Cerebellar cortex (tissue), 1 donor: ENCODE measurements at places on chromosomes 4 and X.
A peak's percentile ranks its signal among the peaks of the same experiment; 100 is the strongest.

DNA sequence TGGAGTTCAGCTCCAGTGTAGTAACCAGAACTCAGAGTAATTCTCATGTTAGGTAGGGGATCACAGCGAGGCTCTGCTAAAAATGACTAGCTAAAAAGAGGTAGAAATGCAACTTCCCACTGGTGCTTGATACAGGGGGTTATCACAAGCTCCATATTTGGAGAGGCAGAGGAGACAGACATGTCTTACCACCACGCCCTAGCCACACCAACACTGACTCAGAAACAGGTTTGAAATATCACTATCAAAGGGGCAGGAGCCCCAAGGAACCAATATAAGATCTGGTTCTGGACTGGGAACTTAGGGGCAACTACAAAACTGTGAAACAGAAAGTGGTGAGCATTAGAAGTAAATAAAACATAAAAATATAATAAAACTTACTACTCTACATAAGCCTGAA lies 62.9 kb downstream of the IQCM start:
- no peak for DNase-seq

- no peak for DNase-seq
Observed at GRCh38 chrX:149151805-149152757, 353.0 kb downstream of the IDS start.

GRCh38 chrX:19334945-19335626 lies 8.6 kb upstream of the PDHA1 start:
- peak; percentile 42 for DNase-seq

DNA sequence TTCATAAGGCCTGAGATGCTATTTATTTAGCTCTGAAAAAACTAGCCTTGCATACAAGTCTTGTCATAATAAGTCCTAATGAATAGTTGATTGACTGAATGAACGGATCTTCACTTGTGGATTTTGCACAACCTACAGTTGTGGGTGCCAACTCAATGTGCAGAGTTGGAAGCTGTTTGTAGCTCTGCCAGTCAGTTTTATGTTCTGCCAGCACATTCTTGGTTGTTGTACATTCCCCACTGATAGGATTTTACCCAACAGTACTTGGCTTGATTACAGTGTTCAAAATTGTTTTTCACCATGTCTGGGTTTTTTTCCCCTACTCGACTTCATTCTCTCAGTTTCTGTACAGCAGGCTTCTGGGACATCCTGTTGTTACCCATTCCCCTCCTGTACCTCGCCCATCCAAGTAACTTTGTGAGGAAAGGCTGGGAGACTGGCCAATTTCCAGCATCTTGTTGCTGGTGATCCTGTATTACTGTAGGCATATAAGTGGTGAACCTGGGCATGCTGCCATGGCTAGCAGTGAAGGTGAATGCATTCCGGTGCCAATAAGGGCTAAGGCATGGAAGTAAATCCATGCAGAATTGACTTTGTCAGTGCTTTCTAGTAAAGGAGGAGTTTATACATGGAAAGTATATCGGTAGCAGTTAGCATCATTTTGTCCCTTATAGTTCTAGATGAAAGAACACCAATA lies 22.8 kb downstream of the IL1RAPL1 start:
- peak; percentile 33 for DNase-seq

GRCh38 chrX:78316265-78316664 lies 11.1 kb downstream of the CYSLTR1 start:
- DNase-seq: no peak

- DNase-seq: no peak
Observed at GRCh38 chrX:17414839-17415238, 39.8 kb downstream of the NHS start.

DNA sequence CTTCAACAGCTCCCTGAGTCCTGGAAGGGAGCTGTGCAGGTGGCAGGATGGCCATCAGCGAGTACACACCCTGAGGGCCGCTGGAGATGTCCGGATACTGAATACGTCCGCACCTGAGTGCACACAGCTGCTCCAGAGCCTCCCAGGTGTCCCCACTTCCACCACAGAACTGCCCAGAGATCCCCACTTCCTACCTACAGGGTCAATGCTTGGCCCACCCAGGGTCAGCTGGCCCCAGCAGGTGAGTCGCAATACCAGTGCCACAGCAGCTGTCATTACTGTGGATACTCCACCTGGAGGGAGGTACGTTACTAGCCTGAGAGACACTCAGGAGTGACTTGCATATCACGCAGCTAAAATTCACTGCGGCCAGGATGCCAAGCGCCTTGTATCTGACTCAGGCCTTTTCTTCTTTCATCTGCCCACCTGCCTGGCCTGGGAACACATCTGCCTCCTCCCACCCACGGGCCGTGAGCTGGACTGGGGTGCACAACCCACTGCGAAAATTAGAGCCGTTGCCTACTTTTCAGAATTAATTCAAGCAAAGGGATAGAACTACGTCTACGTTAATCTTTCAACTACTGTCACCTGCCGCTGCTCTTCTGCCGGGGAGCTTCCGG lies 9.4 kb downstream of the C4orf50 start:
- DNase-seq: no peak

- DNase-seq: no peak
Observed at GRCh38 chr4:73193155-73193554, 65.4 kb downstream of the ANKRD17 start.

DNA sequence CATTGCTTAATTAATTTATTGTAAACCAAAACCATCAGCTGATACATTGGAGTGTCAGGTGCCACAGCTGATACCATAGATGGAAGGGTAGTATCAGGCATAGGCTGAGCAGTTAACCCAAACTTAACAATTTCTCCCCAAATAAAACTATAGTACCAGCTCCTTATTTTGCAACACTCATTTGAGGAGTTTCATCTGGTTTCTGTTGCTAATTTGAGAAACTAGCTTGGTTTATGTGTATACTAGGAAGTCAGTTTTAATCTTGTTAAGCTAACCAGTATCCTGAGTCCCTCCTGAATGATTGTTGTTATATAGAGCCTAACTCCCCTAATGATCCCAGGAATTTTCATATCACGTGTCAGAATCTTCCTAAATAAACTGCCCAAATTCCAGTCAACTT lies 12.7 kb downstream of the DCAF16 start:
- DNase-seq: no peak

GRCh38 chr4:80219301-80220025 lies 22.2 kb downstream of the PRDM8 start:
- DNase-seq: no peak

DNA sequence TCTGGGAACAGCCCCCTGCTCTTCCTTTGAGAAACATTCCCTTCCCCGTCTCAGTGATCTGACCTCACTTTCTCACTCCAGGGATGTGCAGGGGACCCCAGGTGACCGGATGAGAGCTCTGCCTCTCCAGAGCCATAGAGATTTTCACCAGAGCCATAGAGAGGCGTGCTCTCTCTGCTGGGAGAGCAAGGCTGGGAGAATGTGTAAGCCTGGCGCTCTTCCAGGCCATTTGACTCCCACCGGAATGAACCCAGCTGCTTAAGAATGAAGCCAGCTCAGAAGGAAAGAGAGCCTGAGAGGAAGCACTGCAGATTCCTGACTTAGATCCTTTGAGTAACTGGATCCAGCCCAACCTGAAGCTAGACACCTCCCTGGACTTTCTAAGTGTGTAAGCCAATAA lies 106.4 kb downstream of the DHX15 start:
- no peak for DNase-seq

DNA sequence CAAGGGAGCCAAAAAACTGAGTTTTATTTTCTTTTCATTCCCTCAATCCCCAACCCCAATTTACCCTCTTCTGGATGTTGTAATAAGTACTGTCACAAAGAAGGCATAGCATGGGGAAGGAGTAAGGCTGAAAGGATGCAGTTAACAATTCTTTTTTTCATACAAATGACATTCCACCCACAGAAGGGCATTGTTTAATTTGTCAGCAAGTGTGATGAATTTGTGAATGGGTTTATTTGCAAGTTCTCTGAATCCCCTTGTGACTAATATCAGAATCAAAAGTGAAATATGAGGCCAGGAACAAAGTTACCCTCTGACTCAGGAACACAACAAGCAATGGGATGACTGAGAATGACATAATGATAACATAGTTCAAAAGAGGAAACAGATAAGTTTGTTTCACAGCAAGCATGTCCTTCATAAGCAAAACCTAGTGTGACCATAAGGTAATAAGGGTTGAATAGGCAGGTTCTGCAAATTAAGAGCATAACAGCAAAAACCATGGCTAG lies 2.1 kb downstream of the GEMIN8 start:
- DNase-seq: no peak

DNA sequence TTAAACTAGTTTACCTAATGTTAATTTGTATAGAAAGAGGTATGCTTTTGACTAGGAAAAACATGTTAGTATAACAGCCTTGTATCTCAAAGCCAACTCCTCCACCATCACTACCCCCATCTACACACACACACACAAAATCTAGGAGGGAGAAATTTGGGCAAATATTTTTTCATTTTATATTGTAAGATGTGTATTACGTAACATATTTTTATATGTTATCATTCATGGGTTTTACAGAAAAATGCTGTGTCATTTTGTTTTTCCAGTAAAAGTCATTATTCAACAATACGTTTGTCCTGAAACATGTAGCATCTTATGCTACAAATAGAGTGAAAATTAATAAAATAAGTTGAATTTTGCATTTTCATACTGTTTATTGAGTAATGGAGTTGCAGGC lies 3.0 kb downstream of the SULT1B1 start:
- no peak for DNase-seq

- DNase-seq: no peak
Observed at GRCh38 chr4:176769514-176769913, 23.2 kb downstream of the VEGFC start.

DNA sequence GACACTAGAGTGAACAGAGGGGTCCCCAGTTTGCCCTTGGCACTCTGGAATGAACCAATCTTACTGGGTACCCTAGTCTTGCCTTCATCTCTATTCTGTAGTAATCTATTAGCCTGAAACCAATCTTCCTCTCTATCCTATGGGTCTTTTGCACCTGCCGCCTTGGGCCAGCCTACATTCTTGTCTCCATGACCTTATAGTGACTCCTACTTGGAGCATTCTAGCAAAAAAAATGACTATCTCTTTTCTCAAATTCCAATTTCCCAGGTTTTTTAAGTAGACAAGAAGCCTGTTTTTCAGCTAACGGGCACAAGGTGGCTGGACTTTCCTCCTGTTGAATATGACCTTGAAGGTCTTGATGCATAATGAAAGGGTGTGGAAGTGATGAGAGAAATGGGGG lies 568.7 kb downstream of the TRAM1L1 start:
- no peak for DNase-seq

DNA sequence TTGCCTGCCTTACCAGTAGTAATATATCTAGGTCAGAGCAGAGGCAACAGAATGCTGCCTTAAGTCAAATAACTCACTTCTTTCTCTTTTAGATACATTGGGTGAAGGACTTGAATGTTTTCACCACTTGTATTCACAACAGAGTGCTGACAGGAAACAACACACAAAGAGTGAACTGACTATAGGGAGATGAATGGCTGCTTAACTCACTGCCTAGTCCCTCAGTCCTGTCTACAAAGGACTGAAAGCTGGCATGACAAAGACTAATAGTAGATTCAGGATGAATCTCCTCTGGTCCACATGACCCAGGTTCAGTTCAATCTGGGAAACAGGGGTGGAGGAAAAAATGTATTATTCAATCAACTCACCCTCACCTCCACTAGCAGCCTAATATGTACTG lies 134.2 kb downstream of the GALNTL6 start:
- DNase-seq: no peak

DNA sequence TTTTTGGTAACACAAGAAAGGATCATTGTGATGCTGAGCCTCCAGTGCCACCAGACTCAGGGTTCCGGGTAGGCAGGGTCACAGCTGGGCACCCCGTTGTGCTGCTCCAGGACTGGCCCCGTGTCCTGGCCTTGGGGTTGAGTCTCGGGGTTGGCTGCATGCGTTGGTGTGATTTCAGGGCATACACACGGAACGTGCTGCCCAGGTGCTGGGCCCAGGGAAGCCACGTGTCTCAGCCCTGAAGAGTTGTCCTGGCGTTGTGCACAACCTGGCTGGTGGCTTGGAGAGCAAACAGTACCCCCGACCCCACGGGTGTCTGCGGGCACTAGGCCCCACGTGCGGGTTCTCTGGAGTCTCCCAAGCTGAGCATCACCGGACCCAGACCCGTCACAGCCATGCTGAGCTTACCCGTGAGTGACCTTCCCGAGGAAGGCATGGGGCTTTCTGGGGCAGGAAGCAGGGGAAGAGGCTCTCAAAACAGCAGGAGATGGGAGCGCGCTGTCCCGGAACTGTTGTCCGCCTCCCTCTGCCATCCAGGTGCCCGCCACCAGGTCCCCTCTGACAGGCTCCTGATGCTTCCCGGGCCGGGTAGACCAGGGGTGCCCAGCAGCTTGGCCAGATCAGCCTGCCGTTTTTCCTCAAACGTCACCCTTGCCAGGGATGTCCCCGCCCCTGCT lies 66.1 kb upstream of the ENPP6 start:
- DNase-seq: no peak

DNA sequence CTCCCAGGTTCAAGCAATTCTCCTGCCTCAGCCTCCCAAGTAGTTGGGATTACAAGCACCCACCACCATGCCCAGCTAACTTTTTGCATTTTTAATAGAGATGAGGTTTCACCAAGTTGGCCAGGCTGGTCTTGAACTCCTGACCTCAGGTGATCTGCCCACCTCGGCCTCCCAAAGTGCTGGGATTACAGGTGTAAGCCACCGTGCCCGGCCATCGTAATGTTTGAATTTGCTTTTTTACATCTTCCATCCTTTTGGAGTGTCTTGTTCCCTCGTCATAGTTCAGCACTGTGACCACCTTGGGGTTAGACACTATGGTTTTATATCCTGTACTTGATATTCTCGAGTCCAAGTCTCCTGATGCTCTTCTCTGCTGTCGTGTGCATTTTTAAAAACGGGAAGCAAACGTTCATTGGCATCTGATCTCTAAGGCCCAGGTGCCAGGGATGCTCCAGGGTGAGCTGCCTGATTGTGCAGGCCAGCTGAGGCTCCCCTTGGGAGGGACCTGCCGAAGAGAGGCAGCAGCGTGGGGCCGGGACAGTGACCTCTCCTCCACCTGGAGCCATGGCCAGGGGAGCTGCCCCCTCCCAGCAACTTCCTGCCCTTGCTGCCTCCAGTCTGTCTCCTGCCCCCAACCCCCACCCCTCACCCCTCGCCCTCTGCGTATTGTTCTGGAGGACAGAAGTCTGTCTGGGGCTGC lies 16.7 kb downstream of the DGKQ start:
- DNase-seq: no peak

DNA sequence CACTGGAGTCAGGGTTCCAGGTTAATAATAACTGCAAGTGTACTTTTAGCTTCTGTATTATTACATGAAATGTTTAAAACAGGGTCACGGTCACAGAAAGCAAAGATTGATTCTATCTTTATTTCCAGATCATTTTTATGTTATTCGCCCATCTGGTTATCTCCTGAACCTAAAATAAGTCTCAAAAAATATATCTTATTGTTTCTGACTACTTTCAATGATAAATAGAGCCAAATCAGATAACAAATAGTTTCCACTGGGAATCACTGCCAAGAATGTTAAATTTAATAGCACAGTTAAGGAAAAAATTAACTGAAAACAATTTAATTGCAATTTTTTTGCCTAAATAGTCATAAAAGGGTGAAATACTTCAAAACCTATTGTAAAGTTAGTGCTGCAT lies 17.2 kb upstream of the VEGFD start:
- DNase-seq: no peak

- peak; percentile 87 for DNase-seq
Observed at GRCh38 chr4:56544573-56545131, 39.1 kb downstream of the ARL9 start.
